ENCODE measurements at places on chromosomes 3 and 15.
A peak's percentile ranks its signal among the peaks of the same experiment; 100 is the strongest.

DNA sequence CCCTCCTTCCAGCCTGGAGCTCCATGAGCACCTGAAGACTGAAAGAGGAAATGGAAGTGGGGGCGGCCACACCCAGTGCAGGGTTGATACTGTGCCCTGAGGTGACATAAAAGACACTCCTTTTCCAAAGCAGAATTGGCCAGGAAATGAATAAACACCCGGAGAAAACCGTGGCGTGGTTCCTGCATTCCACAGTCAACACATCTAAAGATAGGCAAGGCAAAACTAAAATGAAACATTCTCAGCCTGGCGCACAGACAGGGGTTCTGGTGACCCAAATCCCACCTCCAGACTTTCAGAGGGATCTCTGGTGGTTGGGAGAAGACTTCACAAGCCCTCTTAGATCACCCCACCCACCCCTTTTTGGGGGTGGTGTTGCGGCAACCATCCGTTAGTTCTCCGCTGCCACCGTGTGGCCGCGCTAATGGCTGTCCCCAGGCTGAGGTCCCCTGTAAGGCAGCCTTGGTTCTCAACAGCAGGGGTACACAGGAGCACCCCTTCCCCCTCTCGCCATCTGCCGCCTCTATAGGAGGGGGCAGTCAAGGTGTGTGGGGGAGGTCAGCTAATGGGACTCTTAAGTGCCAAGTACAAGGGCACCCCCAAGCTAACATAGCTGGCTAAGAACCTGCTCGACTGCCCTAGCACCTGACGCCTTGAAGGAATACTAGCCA lies 2.5 kb upstream of the MST1R start:
- H3K4me1 ChIP-seq: peaks cover 14% of the 10 kb centered on the region
- H3K4me3 ChIP-seq: peak overlapping the region; percentile 67
- H3K27ac ChIP-seq: no peak overlapping the region
- H3K36me3 ChIP-seq: peaks cover 15% of the 10 kb centered on the region
- DNase-seq: peak; percentile 32
- H3K27me3 ChIP-seq: no peaks in the 10 kb centered on the region

GRCh38 chr15:57472861-57473260 lies 96.6 kb downstream of the CGNL1 start:
- no peak overlapping the region for H3K27ac ChIP-seq
- no peak overlapping the region for H3K4me3 ChIP-seq
- H3K27me3 ChIP-seq: peaks cover 31% of the 10 kb centered on the region
- no peaks in the 10 kb centered on the region for H3K36me3 ChIP-seq
- H3K4me1 ChIP-seq: no peaks in the 10 kb centered on the region
- no peak for DNase-seq

- peaks cover 2% of the 10 kb centered on the region for H3K36me3 ChIP-seq
- H3K4me3 ChIP-seq: peak overlapping the region; percentile 52
- DNase-seq: no peak
- peaks cover 91% of the 10 kb centered on the region for H3K4me1 ChIP-seq
- no peak overlapping the region for H3K27ac ChIP-seq
- no peaks in the 10 kb centered on the region for H3K27me3 ChIP-seq
Measured at GRCh38 chr15:72491768-72492167, 17.6 kb downstream of the ARIH1 start.

- peaks cover 2% of the 10 kb centered on the region for H3K4me1 ChIP-seq
- no peak overlapping the region for H3K4me3 ChIP-seq
- peaks cover 8% of the 10 kb centered on the region for H3K36me3 ChIP-seq
- DNase-seq: no peak
Measured at GRCh38 chr3:159996959-159997358, 8.3 kb downstream of the IL12A start.

- DNase-seq: no peak
- H3K27ac ChIP-seq: no peak overlapping the region
- H3K4me3 ChIP-seq: no peak overlapping the region
- H3K27me3 ChIP-seq: peaks cover 2% of the 10 kb centered on the region
Measured at GRCh38 chr3:151789853-151790463, 24.0 kb upstream of the AADAC start.

GRCh38 chr3:172213904-172214303 lies 174.5 kb downstream of the FNDC3B start:
- H3K27ac ChIP-seq: peak overlapping the region; percentile 3
- H3K4me1 ChIP-seq: peaks cover 6% of the 10 kb centered on the region
- no peaks in the 10 kb centered on the region for H3K36me3 ChIP-seq

DNA sequence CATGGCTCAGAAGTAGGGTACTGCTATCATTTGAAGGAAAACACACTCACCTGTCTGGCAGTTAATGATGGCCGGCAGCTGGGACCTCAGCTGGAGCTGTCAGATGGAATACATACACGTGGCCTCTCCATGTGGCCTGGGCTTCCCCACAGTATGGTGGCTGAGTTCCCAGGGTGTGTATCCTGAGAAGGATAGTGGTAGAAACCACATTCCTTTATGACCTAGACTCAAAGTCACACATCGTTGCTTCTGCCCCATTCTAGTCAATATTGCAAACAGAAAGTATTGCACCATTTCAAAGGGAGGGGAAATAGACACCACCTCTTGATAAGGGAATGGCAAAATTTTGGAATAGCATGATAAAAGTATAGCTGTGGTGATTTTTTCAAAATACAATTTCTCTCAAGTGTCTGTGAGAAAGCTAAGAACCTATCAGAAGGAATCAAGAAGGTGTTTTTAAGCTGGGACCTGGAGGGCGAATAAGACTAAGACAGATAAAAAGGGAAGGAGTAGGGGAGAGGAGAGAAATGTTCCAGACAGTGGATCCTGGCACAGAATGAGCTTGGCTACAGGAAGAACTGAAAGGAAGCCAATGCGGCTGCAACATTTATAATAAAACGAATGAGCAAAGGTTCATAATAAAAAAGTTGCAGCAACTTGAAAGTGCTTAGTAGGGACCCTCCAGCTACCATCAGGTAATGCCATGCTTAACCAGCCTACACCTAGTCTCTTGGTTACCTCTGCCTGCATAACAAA lies 40.1 kb upstream of the GALNT15 start:
- no peaks in the 10 kb centered on the region for H3K4me1 ChIP-seq
- no peak for DNase-seq
- H3K27ac ChIP-seq: no peak overlapping the region
- no peak overlapping the region for H3K4me3 ChIP-seq

GRCh38 chr15:48631176-48631770 lies 14.2 kb downstream of the FBN1 start:
- no peaks in the 10 kb centered on the region for H3K36me3 ChIP-seq
- no peak overlapping the region for H3K27ac ChIP-seq

GRCh38 chr15:52050416-52050815 lies 31.4 kb downstream of the MAPK6 start:
- no peak for DNase-seq
- H3K4me1 ChIP-seq: peaks cover 17% of the 10 kb centered on the region
- no peak overlapping the region for H3K27ac ChIP-seq
- no peak overlapping the region for H3K4me3 ChIP-seq

GRCh38 chr15:55741833-55742497 lies 987 bp downstream of the PRTG start:
- no peak overlapping the region for H3K27ac ChIP-seq
- H3K36me3 ChIP-seq: no peaks in the 10 kb centered on the region
- H3K4me1 ChIP-seq: peaks cover 4% of the 10 kb centered on the region
- H3K27me3 ChIP-seq: peaks cover 19% of the 10 kb centered on the region
- DNase-seq: no peak
- no peak overlapping the region for H3K4me3 ChIP-seq

DNA sequence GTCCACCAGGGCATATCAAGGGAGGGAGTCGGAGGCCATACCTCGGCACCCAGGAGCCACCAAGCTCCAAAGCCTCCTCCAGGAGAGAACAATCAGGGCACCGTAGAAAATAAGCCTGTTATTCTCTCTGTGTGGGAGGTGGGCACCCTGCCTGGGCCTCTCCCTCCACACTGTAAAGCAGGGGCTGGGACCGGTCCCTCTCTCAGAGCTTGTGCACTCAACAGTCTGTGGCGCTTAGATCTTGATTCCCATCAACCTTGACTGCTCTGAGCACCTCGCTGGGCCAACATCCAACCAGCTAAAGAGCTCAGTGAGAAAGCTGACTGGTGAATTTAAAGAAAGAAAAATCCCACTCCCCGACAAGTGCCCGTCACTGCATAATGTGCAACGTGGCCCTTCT lies 53.0 kb downstream of the PCSK6 start:
- no peak overlapping the region for H3K4me3 ChIP-seq
- H3K36me3 ChIP-seq: no peaks in the 10 kb centered on the region
- peaks cover 9% of the 10 kb centered on the region for H3K27me3 ChIP-seq
- no peak overlapping the region for H3K27ac ChIP-seq

- H3K27ac ChIP-seq: no peak overlapping the region
- no peaks in the 10 kb centered on the region for H3K4me1 ChIP-seq
- DNase-seq: no peak
- H3K4me3 ChIP-seq: no peak overlapping the region
- no peaks in the 10 kb centered on the region for H3K36me3 ChIP-seq
Measured at GRCh38 chr3:24119321-24119751, 174.2 kb downstream of the NR1D2 start.

DNA sequence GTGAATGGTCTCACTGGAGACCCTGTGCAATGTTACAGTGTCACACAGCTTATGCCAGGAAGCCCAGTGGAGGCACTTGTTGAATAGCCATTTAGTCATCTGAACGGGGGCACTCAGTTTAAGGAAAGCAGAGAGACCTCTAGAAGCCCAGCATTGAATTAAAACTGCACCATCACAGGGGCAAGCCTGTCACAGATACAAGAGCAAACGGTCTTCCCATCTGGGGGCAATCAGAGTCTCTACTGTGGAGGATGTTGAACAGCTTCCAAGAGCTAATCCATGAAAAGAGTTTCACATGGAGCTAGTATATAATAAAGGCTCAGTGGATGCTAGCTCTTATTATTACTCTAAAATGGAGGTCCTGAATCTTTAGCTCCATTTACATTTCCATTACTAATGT lies 553.7 kb upstream of the ARRDC4 start:
- DNase-seq: no peak
- H3K27ac ChIP-seq: no peak overlapping the region
- H3K27me3 ChIP-seq: no peaks in the 10 kb centered on the region
- H3K4me3 ChIP-seq: no peak overlapping the region
- no peaks in the 10 kb centered on the region for H3K36me3 ChIP-seq

DNA sequence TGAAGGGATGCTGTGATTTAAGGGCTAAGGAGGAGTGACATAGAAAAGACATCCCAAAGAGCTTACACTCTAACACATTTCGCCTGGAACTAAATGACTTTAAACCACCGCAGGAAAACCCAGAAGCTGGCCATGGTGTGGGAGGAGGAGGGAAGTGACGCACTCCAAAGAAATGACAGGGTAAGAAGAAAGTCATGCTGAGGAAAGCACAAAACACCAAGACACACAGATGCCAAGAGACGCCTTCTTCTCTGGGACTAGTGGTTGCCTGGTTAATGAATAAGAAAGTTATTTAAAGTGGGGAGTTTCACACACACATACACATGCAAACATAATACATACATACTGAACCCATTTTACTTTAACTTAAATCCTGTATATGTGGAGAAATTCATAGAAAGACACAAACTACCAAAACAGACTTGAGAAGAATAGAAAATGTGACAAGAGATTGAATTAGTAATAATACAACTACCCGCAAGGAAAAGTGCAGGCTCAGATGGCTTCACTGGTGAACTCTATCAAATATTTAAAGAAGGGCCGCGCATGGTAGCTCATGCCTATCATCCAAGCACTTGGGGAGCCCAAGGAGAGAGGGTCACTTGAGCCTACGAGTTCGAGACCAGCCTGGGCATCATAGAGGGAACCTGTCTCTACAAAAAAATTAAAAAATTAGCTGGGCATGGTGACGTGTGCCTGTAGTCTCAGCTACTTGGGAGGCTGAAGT lies 125.5 kb downstream of the NSMCE3 start:
- no peaks in the 10 kb centered on the region for H3K36me3 ChIP-seq
- peaks cover 24% of the 10 kb centered on the region for H3K27me3 ChIP-seq
- H3K4me1 ChIP-seq: peaks cover 10% of the 10 kb centered on the region
- no peak overlapping the region for H3K4me3 ChIP-seq
- no peak for DNase-seq

GRCh38 chr3:165545059-165545458 lies 292.2 kb downstream of the BCHE start:
- no peaks in the 10 kb centered on the region for H3K36me3 ChIP-seq
- no peak overlapping the region for H3K27ac ChIP-seq
- DNase-seq: no peak
- H3K27me3 ChIP-seq: no peaks in the 10 kb centered on the region

- peak overlapping the region; percentile 88 for H3K4me3 ChIP-seq
- H3K27ac ChIP-seq: peak overlapping the region; percentile 96
- DNase-seq: no peak
- no peaks in the 10 kb centered on the region for H3K36me3 ChIP-seq
- peaks cover 79% of the 10 kb centered on the region for H3K4me1 ChIP-seq
- no peaks in the 10 kb centered on the region for H3K27me3 ChIP-seq
Measured at GRCh38 chr3:128788268-128788869, 62.4 kb downstream of the RAB7A start.

- H3K27ac ChIP-seq: no peak overlapping the region
- no peaks in the 10 kb centered on the region for H3K36me3 ChIP-seq
- no peak overlapping the region for H3K4me3 ChIP-seq
- H3K4me1 ChIP-seq: no peaks in the 10 kb centered on the region
- no peaks in the 10 kb centered on the region for H3K27me3 ChIP-seq
Measured at GRCh38 chr3:87973906-87974305, 84.9 kb downstream of the CGGBP1 start.

DNA sequence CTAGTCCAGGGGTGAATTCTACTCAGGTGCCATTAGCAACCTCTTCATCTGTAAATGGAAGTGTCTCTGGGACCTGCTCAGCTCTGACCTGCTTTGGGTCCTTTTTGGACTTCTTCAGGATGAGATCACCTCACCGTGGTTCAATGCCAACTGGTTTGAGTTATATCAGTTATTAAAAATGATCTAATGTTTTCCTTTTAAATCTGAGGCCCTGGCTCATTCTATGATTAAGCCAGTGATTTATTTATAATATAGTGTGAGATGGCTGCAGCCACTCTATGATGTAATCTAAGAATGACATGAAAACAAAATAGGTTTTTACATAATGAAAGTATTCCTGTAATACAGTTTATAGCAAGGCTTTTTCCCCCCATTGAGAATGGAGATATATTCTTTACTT lies 79.4 kb downstream of the LPP start:
- no peak overlapping the region for H3K4me3 ChIP-seq
- H3K36me3 ChIP-seq: peaks cover 4% of the 10 kb centered on the region
- no peak overlapping the region for H3K27ac ChIP-seq

- H3K36me3 ChIP-seq: no peaks in the 10 kb centered on the region
- DNase-seq: no peak
- H3K27ac ChIP-seq: peak overlapping the region; percentile 72
- H3K4me3 ChIP-seq: peak overlapping the region; percentile 76
- H3K27me3 ChIP-seq: no peaks in the 10 kb centered on the region
- H3K4me1 ChIP-seq: peaks cover 24% of the 10 kb centered on the region
Measured at GRCh38 chr3:72309661-72310418, 524.9 kb upstream of the PROK2 start.

- H3K36me3 ChIP-seq: no peaks in the 10 kb centered on the region
- DNase-seq: no peak
- H3K27me3 ChIP-seq: no peaks in the 10 kb centered on the region
- no peak overlapping the region for H3K4me3 ChIP-seq
- H3K27ac ChIP-seq: no peak overlapping the region
Measured at GRCh38 chr3:162978136-162978535, 1481.5 kb downstream of the OTOL1 start.
